ENCODE measurements at places on chromosomes 3 and 15. TPM values are rescaled to one million over a fixed set of nuclear protein-coding genes. Genes with fewer than 3 reads are reported as not detected.

The RASL12 gene
- not detected for total RNA-seq

The RASGRF1 gene
- total RNA-seq = 0.32 TPM

The MESP2 gene
- 0.62 TPM for total RNA-seq

The CIDEC gene
- total RNA-seq = not detected

The FGF12 gene
- total RNA-seq = 6.6 TPM

The CATSPER2 gene
- total RNA-seq = 0.10 TPM

The MYL3 gene
- not detected for total RNA-seq

DNA sequence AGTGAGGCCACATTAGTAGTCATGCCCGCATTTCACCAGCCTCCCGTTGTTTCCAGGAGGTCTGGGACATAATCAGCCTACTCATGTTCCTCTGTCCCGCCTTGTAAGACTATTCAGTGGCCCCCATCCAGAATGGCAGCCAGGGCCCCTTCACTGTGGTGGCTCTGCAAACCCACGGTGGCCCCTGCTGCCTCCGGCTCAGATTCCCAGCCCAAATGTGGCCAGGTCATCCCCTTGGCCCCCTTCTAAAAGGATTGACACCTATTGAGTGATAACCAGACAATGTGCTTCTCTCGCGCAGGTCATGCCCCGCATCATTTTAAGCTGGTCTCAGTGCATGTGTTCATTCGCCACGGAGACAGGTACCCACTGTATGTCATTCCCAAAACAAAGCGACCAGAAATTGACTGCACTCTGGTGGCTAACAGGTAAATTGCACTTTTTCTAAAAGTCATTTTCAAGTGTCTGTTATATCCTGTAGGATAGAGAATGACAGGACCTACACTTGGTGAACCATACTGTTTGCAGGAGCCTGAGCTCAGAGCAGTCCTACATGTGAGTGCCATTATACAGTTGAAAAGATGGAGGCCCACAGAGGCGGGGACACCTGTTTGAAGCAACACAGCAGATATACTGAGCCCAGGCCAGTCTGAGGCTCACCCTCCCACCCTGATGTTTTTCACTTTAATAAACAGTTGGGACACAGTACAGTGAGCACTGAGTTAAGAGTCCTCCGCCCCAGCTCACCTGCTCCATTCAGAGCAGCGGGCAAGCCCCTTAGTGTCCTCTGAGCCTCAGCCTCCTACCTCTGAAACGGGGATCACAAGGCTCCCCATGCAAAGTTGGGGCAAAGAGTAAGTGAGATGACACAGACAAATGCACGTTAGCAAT is 47.7 kb downstream of the PXYLP1 start:
- DNase-seq = peak; percentile 46

DNA sequence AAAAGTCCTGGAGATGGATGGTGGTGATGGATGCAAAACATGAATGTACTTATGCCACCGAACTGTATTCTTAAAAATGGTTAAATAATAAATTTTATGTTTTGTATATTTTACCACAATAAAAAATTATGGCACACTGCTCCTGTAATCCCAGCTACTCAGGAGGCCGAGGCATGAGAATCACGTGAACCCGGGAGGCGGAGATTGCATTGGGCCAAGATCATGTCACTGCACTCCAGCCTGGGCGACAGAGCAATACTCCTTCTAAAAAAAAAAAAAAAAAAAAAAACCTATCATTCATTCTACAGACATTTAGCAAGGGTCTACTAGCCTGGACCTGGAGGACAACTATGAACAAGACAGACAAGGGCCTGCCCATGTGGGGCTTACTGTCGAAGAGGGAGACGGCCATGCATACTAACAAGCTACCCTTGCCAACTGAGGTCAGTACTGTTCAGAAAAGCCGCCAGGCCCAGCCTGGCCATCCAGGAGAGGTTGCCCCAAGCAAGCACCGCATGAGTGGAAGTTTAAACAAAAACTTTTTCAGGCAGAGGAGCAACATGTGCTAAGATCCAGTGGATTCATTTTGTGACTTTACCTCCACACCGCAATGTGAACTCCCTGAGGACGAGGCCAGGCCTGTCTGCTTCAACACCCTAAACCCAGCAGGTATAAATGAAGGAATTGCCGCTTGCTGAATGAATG is 2.8 kb upstream of the NEK4 start:
- no peak for DNase-seq

DNA sequence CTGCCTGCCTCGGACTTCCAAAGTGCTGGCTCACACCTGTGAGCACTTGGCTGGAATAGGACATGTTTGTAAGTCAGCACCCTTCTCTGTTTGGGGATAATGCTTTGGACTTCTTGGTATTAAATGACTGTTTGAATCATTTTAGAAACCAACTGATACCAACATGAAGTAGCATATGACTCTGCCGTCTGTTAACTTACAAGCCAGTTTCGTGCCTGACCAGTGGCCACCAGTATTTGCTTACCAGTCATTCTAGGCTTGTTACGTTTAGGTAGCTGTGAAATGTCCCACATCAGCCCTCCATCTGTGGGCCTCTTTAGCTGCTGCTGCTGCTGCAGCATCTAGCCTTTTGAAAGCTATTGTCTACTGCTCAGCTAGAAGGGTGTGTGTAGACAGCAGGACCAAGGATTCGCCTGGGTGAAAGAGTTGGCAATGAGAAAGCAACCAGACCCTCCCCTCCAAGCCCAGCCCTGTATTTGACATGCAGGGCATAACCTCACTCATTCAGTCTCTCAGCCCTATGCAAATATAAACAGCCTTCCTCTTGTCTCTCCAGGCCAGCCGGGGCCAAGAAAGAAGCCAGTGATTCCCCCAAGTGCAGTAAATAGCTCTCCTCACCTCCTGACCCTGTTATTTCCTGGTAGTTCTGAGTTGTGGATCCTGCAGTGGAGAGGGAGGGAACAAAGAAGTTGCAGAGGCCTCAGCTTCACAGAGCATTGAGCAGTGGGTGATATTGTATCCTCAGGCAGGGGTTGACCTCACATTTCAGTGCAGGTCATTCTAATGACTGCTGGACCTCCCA is 51.0 kb downstream of the NKIRAS1 start:
- peak; percentile 75 for DNase-seq

GRCh38 chr3:17670749-17671148 is 71.7 kb downstream of the TBC1D5 start:
- no peak for DNase-seq

GRCh38 chr3:62500556-62501288 is 127.4 kb upstream of the FEZF2 start:
- DNase-seq = no peak

DNA sequence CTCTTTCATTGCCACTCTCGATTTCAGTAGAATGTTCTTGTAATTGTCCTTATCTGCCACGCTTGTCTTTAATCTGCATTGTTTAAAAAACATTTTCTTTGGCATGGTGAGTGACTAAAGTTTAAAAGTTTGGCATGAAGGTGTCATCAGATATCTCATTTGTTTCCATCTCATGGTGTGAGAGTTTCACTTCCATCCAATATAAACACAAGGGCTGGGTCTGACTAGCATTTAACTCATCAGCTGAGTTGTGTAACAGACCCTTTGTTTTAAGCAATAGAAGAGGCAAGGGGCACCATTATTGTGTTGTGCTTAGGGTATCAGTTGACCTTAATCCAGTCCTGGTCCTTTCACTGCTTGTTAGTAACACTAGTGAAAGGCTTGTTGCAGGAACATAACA is 49.9 kb upstream of the IL12A start:
- DNase-seq = no peak

- DNase-seq = no peak
Observed at GRCh38 chr15:45544266-45545023, 21.9 kb upstream of the SLC30A4 start.

- peak; percentile 4 for DNase-seq
Observed at GRCh38 chr3:146715170-146715569, 110.0 kb upstream of the PLSCR5 start.

DNA sequence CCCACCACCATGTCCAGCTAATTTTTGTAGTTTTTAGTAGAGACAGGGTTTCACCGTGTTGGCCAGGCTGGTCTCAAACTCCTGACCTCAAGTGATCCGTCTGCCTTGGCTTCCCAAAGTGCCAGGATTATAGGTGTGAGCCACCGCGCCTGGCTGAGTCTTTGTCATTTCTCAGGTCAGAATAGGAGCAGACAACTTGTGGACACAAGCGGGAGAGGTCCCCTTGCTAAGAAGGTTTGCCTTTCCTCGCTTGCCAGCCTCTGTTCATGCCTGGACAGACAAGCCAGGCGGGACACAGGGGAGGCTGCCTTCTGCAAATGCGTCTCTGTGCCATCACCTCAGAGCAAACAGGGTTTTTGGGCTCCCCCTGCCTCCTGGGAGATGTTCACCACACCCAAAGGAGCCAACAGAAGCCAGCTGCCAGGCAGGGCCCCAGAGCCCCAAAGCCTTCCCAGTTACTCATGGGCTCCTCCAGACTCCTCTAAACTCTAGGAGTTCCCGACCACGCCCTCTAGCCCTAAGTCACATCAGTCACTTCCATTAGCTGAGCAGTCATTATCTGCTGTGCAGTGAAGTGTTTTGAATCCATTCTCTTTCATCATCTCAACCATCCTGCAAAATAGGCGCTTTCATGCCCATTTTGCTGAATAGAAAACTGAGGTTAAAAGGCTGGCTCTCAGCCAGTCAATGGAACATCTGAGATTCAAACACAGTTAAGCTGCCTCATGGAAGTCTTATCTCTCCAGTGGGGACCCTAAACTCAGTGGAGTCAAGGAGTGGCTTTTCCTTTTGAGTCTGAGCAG is 245.0 kb downstream of the UACA start:
- no peak for DNase-seq

DNA sequence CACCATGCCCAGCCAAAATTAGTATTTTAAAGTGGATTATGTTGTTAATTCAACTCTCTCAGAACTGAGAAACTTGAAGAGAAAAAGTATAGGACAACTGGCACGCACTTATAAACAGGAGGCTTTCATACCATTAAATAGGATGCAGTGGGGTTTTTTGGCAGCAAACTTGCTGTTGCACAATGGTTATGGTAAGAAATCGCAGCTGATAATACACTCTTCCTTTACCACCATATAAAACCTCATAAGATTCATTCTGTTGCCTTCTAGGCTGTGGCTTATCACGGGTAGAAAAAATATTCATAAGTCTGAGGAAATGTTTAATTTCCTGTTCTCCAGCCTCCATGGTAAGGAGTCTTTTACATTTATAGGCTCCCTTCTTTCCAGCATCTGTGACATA is 95.3 kb downstream of the TMCO5A start:
- DNase-seq = peak; percentile 28

DNA sequence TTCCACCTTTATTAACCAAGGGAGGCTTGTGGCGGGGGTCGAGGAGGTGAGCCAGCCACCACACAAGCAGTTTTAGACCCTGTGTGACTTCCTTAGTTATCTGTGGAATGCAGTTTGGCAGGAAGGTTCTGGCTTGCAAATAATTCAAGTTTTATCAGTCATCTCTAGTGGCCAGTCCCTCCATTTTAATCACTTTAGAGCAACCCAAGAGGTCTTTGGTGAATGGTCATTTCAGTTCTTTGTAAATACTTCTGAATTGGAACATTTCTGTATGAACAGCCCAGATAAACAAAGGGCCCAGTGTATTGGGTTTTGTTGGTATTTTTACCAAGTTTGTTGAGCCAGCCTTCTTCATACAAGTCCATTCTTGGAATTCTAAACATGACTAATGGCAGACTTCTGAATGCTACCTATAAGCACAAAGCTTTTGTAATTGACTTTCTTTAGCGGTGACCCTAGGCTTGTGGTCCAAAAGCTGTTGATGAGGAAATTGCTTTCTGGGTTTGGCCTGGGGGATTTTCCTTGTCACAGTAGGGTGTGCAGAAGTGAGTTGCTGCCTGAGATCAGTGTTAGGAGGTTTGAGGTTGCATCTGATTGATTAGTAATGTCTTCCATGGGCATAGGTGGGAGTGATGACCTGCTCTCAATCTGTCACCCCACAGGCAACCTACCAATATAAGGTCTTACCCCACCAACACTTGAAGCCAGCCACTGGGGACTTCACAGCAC is 193.3 kb upstream of the TOPAZ1 start:
- peak; percentile 69 for DNase-seq

- DNase-seq = no peak
Observed at GRCh38 chr15:69997161-69997485, 100.6 kb downstream of the TLE3 start.

- peak; percentile 45 for DNase-seq
Observed at GRCh38 chr3:44915702-44916438, 41.5 kb downstream of the TGM4 start.

GRCh38 chr3:185504636-185505035 is 5.8 kb upstream of the TMEM41A start:
- no peak for DNase-seq

DNA sequence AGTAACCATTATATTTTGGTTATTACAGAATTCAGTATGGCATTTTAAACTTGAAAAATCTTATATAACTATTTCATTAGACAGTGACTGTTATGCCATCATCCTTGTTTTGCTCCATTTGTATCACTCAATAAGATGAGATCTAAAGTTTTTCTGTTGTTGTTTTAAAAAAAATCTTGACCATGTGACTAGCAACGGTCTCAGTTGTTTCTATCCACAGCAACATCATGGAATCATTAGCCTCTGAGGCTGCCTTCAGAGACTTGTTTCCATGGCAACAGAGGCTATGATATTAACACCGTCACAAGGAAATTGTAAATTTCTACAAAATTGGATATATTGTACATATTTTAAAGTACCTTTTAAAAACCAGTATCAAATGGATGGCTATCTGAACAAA is 129.8 kb downstream of the DLG1 start:
- peak; percentile 56 for DNase-seq

DNA sequence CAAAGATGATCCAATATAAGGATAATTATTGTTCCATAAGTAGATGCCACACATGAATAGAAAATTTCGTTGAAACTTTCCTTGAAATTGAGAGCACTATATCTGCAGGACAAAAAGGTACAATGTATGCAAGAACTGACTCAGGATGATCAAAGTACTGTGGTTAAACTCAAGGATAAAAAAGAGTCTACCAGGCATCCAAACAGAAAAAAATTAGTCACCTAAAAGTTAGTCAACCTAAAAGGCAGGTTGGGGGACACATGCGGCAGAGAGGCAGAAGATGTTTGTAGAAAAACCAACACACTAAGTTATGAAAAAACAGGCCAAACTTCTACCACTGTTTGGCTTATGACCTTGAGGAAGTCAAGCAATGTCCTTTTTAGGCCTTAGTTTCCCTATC is 68.7 kb downstream of the GSK3B start:
- DNase-seq = peak; percentile 73

GRCh38 chr3:158355623-158356588 is 215.1 kb upstream of the MLF1 start:
- DNase-seq = no peak

DNA sequence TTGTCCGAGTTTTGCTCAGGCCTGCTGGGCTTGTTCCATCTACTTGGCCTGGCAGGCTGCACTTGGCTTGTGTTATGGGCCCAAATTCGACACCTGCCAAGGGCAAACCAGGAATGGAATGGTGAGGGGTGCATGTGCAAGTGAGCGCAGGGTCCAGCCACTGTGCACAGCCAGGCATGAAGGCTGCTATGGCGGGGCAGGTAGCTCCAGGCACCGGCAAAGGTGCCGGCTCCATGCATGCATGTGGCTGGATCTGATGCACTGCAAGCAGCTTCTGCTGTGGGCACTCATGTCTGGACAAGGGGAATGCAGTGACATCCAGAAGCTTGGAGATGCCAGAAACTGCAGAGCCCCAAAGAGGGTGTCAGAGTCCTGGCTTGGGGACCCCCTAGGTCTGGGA is 463.0 kb downstream of the EPHA3 start:
- DNase-seq = no peak

- DNase-seq = no peak
Observed at GRCh38 chr15:67601073-67601472, 58.6 kb downstream of the MAP2K5 start.

GRCh38 chr3:17936736-17937480 is 194.5 kb upstream of the TBC1D5 start:
- DNase-seq = no peak

GRCh38 chr3:127451321-127451720 is 139.2 kb downstream of the TPRA1 start:
- no peak for DNase-seq
